ENCODE measurements at places on chromosomes 16 and 17.

GRCh38 chr16:19588661-19589060, 33.2 kb downstream of the VPS35L start:
- no peak for DNase-seq

- no peak for DNase-seq
Observed at GRCh38 chr17:78611607-78612006, 34.4 kb upstream of the DNAH17 start.

DNA sequence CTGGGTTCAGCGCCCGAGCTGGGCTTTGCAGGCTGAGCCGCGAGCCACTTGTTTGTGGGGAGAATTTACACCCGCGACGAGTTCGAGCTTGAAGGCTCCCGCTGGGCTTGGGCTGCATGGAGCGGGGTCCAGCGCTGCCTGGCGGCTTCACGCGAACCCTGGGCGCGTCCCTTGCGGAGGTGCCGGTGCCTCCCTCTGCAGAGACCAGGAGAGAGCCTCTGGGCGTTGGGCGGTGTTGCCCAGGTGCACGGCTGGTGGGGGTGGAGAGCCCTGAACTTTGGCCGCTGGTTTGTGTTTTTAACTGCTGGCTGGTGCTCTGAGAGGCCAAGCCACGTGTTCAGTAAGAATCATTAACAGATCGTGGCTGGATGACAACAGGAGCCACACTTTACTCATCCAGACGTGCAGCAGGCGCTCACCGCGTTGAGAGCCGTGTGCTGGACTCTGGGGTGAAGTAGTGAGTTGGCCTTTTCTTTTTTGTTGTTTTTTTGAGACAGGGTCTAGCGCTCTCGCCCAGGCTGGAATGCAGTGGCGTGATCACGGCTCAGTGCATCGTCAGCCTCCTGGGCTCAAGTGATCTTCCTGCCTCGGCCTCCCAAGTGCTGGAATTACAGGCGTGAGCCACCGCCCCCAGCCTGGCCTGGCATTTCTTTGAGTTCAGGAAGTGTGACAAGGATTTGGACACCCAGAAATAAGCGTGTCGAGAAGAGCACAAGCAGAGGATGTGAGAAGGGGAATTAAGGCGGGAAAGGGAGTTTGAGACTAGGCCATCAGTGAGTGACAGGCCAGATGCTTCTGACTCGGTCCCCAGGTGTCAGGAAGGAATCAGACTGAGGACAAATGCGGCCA, 827 bp downstream of the CDK10 start:
- peak; percentile 38 for DNase-seq

- DNase-seq: no peak
Observed at GRCh38 chr16:9248162-9248561, 156.7 kb downstream of the HAPSTR1 start.

DNA sequence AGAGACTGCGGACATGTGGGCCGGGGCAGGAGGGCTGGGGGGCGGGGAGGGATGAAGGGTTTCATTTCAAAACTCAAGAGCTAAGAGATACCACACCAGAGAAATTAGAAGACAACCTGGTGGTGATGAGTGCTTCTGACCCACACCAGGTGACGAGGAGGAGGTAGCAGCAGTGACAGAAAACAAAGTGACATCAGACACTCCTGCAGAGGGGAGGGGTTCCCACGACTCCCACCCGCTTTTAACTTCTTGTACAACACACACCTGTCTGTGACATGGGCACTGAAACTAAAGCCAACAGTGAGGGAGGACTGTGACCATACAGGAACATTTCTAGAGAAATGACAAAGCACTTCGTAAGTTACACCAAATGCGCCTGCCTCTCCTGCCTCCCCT, 112.9 kb downstream of the ANKRD11 start:
- no peak for DNase-seq

DNA sequence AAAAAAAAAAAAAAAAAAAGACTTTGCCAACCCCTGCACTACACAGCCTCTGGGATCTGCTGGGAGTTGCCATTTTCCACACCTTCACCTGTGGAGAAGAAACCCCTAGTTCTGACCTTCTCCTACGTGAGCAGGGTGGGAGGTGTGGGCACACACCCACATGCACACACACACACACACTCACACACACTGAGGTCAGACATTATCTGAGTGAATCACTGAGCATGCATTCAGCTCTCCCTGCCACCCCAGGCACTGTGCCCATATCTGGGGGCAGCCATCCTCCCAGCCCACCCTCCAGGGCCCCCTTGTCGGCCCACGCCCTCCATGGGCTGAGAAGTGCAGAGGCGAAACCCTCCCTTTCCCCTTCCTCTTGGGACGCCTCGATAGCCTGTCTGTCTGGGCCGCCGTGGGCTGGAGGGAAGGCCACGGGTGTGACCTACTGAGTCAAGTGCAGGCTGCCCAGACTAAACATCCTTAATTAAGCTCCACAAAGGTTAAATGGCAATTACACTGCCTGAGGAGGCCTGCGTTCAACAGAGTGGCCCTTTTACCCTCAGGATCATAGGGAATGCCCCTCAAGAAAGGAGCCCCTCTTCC, 143.8 kb downstream of the C16orf95 start:
- no peak for DNase-seq

GRCh38 chr16:27617665-27618064, 67.7 kb downstream of the KATNIP start:
- no peak for DNase-seq

GRCh38 chr17:49230636-49231562, at the start of gene PHOSPHO1:
TSS of gene PHOSPHO1 (minus strand) at chr17:49230787. CDS start at chr17:49226691, 4,096 bp downstream.
- DNase-seq: no peak

DNA sequence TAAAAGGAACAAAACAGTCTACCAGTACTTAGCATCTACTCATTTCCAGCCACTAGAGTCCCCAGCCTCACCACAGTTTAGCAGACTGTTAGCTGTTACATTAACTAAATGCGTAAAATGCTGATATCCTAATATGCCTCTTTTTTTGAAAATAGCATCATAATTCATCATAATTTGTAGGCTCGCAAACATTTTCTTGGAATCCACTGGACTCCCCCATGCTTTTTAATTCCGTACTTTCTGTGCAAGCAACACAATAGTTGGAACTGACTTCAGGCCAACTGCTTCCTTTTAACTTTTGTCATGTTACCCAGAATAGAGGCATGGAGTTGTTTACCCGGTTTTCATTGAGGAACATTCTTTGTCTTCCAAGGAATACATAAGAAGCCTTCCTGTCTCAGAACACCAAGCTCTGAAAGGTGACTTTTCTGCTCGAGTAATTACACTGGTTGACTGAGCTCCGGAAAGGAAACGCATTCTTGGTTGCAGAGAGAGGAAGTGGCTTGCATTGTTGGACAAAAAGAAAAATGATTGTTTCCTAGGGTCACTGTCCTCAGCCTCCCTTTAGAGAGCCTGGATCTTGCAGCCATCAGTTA, 30.9 kb upstream of the SEC14L1 start:
- no peak for DNase-seq

DNA sequence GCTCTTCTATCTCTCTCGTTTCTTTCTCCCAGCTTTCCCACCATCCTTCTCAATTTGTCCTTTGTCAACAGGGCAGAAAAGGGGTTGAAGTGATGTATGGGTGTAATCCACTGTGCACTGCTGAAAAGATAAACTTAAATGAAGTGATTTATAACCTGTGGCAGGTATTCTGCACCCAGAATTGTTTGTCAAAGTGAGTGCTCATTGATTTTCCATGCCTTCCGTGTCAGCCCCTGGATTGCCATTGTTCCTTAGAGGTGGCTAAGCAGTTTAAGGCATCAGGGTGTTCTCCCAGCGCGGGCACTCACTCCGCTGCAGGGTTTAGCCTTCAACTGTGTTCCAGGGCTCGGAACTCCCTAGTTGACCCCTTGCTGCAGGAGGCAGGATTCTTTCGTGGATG, 82.9 kb downstream of the PITPNC1 start:
- DNase-seq: no peak

DNA sequence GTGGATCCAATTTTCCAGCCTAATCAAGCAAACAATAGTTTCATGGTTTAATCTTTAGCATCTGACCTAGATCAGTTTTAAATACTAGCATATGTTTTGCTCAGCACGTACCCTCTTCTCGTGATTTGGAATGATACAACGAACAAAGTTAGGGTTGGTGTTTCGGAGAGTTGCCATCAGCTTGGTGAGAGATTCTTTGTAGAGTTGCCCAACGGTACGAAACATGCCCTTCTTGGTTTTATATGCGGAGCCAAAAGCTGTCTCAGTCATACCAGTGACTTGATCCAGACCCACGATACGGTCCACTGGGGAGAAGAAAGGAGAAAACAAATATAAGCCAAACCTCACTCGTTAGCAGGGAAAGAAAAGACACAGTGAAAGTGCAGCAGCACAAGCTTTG, 85.3 kb downstream of the NDEL1 start:
- no peak for DNase-seq

- no peak for DNase-seq
Observed at GRCh38 chr16:63188086-63188771, 1152.0 kb upstream of the CDH8 start.

DNA sequence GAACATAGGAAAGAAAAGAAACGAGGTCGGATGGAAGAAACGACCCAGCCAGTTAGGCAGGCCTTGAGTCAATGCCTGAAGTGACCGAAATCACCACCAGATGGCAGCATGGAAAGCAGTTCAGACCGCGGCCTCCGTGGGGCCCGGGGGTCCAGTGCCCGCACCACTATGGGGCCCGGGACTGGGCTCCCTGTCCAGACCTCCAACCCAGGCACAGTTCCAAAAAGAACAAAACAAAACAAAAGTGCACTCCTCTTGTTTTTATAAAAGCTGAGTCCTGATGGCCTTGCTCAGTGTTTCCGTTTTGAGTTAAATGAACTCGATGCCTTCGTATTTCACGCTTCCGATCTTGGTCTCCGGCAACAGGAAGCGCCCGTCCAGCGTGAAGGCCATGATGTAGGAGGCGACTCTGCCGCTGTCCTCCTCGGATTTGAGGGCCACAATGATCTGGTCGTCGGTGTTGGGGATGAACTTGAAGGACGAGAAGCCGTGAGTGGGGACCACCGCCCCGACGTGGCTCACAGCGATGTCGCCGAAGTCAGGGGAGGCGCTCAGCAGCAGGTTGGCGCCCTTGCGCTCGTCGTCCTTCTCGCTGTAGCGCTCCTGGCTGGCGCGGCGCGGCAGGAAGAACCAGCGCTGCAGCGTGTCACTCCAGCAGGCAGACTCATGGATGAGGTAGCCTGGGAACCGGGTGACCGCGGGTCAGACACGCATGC, 13.7 kb upstream of the LGALS3BP start:
- no peak for DNase-seq

DNA sequence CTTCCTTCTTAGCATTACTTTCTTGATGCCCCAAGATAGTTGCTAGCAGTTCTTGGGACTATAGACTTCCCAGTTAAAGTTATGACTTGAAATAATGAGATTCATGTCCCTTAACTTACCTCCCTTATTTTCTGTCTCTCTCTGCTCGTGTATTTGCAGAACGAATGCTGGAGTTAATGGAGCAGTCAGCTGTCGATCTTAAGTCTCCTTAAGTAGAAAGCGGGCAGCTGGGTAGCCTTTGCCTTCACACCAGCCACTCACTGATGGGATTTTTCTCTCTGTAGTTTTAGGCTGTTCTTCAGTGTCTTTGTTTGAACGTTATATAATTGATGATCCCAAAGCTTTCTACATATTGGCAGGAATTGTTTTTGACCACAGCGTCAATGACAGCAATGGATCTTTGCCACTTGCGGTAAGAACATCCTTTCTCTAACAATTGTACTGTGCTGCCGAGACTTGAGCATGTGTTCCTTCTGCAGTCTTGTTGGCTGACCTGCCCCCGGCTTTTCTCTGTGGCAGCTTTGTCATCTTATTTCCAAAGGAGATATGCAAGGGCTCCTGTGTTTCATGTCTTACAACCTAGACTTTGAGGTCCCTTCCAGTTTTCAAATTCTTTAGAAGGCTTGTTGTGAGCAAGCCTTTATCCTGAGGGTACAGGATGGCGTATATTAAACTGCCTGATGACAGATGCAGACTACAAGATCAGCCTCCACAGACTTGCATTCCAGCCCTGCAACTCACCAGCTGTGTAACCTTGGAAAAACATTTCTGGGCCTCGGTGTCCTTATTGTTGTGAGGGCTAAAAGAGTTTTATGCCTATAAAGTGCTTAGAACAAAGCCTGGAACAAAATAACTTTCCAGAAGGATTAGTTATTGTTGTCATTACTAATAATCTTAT, 25.1 kb upstream of the ABCA3 start:
- no peak for DNase-seq

GRCh38 chr17:14080847-14081251, 11.5 kb downstream of the COX10 start:
- DNase-seq: no peak

Data from LNCaP clone FGC (cell line).